ENCODE measurements at places on chromosomes 2 and 18. TPM values are rescaled to one million over a fixed set of nuclear protein-coding genes. Genes with fewer than 3 reads are reported as not detected.

The SUCLG1 gene
- total RNA-seq, result 62.2 TPM

The TMEM185B gene
- 29.1 TPM for total RNA-seq

The BUB1 gene
- total RNA-seq, result 7.1 TPM

The GALNT13 gene
- 1.1 TPM for total RNA-seq

The RELCH gene
- total RNA-seq, result 23.8 TPM

- H3K36me3 ChIP-seq, result no peaks in the 10 kb centered on the region
- H3K4me3 ChIP-seq, result no peak overlapping the region
- no peak for DNase-seq
- H3K27me3 ChIP-seq, result no peaks in the 10 kb centered on the region
Observed at GRCh38 chr2:24272907-24273306, 87.4 kb downstream of the ITSN2 start.

DNA sequence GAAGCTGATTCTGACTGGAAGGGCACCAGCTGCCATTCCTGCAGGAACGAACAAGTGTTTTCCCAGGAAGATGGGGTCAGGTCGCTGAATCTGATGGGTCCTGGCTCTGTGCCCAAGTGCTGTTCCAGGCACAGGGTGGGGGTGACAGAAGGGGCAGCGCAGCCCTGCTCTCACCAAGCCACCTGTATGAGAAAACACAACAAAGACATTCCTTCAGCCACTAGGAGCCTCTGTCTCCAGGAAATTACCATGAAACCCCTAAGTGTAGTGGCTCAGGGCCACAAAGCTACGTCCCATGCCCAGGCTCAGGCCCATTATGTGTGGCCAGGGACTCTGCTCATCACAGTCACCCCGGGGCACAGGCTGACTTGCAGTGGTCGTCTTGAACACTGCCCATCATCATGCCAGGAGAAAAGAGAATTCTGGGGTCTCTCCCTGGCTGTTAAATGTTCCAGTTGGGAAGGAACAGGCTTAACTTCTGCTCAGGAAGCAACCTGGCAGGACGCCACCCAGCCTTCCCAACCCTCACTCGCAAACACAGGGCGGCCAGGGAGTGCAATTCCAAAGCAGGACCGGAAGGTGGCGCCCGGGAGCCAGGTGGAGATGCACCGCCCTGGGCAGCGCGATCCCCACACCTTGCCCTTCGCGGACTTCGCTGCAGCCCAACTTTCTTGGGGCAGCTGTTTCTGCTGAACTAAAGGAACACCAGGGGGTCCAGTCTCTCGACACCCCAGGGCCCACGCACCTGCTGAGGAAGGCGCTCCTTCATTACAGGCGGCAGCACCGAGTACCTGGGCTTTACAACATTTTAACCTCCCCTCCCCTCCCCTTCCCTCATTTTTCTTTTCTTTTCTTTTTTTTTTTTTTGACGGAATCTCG is 11.0 kb upstream of the SFTPB start:
- H3K4me1 ChIP-seq, result peaks cover 69% of the 10 kb centered on the region
- H3K4me3 ChIP-seq, result no peak overlapping the region
- H3K36me3 ChIP-seq, result no peaks in the 10 kb centered on the region
- no peaks in the 10 kb centered on the region for H3K27me3 ChIP-seq
- H3K27ac ChIP-seq, result peak overlapping the region; percentile 59

DNA sequence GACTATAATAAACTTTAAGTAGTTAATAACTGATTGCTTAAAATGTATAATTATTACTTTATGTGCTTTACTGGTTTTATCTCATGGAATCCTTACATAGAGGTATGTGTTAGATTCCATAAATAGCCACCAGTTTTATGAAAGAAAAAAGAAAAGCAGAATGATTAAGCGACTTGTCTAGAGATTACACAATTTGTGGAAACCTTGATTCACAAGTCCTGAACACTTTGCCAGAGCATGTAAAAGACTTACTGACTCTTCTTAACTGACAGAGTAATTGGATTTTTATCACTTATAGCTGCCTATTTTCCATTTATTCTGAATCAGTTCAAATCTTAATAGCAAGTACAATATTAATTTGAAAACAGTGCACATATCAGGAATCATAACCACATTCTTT is 448.7 kb upstream of the NETO1 start:
- H3K4me1 ChIP-seq, result no peaks in the 10 kb centered on the region
- H3K27me3 ChIP-seq, result no peaks in the 10 kb centered on the region
- no peaks in the 10 kb centered on the region for H3K36me3 ChIP-seq
- no peak overlapping the region for H3K27ac ChIP-seq
- H3K4me3 ChIP-seq, result no peak overlapping the region
